ENCODE measurements at places on chromosomes 12 and 14. TPM values are rescaled to one million over a fixed set of nuclear protein-coding genes. Genes with fewer than 3 reads are reported as not detected.

SLC25A47 gene
- total RNA-seq = not detected

ZNF891 gene
- total RNA-seq = 0.82 TPM

OR6C65 gene
- not detected for total RNA-seq

FAM161B gene
- total RNA-seq = 3.2 TPM

KITLG gene
- 9.6 TPM for total RNA-seq

UBE2N gene
- total RNA-seq = 41.5 TPM

SLC39A2 gene
- total RNA-seq = not detected

PTGER2 gene
- total RNA-seq = 0.44 TPM

RD3L gene
- total RNA-seq = 25.2 TPM

P3H3 gene
- total RNA-seq = 7.0 TPM

PLEK2 gene
- total RNA-seq = 2.1 TPM

TCTN2 gene
- 4.6 TPM for total RNA-seq

KCTD10 gene
- total RNA-seq = 34.4 TPM

IFI27 gene
- total RNA-seq = 140 TPM

POTEG gene
- total RNA-seq = not detected

AMN gene
- total RNA-seq = 0.71 TPM

IL22 gene
- total RNA-seq = not detected

PIWIL1 gene
- not detected for total RNA-seq

GPR68 gene
- total RNA-seq = 0.55 TPM

TAS2R31 gene
- not detected for total RNA-seq

REP15 gene
- 1.4 TPM for total RNA-seq

BMAL2 gene
- total RNA-seq = 0.56 TPM

SOAT2 gene
- not detected for total RNA-seq

TSPAN11 gene
- 4.1 TPM for total RNA-seq

HSPA2 gene
- total RNA-seq = 151 TPM

KRT82 gene
- not detected for total RNA-seq

MAP1LC3B2 gene
- total RNA-seq = 1.4 TPM

ANO4 gene
- total RNA-seq = 0.47 TPM

FZD10 gene
- 0.19 TPM for total RNA-seq

KCNH5 gene
- 1.3 TPM for total RNA-seq

SPATA7 gene
- total RNA-seq = 22.7 TPM

CKAP4 gene
- total RNA-seq = 50.1 TPM

PNP gene
- total RNA-seq = 25.2 TPM

EFS gene
- total RNA-seq = 6.3 TPM

CCDC175 gene
- total RNA-seq = not detected

COPZ1 gene
- 79.2 TPM for total RNA-seq

RNASE3 gene
- 0.59 TPM for total RNA-seq

TULP3 gene
- total RNA-seq = 9.7 TPM

SMCO2 gene
- not detected for total RNA-seq

PPP4R4 gene
- 0.22 TPM for total RNA-seq

LMNTD1 gene
- 1.0 TPM for total RNA-seq

ACOT6 gene
- total RNA-seq = not detected

SLC25A21 gene
- total RNA-seq = 0.93 TPM

RASSF9 gene
- 2.2 TPM for total RNA-seq

TOMM20L gene
- total RNA-seq = not detected

KRT78 gene
- not detected for total RNA-seq

MORN3 gene
- total RNA-seq = not detected
